Esophagus mucosa (tissue), 1 donor: ENCODE measurements at places on chromosomes 4 and X. TPM values are rescaled to one million over a fixed set of nuclear protein-coding genes. Genes with fewer than 3 reads are reported as not detected.

DNA sequence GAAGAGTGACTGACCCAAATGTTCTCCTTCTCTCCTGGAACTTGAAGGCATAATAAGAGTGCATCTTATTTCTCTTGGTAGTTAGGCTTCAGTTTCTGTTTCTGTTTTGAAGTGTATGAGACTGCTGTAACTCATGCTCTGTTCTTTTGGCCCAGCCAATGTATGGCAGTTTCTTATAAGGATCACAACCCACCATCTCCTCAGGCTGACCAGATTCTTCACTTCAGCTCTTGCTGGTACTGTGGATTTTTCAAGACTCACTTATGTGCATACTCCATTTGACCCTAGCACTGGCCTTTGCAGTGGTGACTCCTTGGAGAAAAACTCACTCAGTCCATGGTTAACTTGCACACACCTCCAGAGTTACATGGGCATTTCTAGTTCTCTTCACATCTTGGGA lies 9.6 kb upstream of the YTHDC1 start:
- ATAC-seq = no peak

DNA sequence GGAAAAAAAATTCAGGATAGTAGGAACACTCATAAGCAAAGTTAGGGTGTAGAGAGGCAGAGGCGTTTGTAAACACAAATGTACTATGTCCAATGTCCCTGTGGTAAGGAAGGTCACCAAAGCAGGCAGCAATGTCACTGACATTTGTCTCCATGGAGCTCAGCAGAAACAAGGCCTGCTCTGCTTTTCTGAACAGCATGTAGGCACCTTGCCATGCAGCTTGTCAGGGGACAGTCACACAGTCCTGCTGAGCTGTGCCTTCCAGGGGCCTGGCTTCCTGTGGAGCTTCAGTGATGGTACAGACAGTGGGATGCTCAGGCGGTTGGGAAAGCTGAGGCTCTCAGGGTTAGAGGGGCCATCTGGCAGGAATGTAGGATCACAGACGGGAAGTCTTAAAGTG lies 74.5 kb upstream of the HS3ST1 start:
- ATAC-seq = no peak

GRCh38 chrX:66042307-66043077 lies 2.6 kb upstream of the VSIG4 start:
- ATAC-seq = no peak

DNA sequence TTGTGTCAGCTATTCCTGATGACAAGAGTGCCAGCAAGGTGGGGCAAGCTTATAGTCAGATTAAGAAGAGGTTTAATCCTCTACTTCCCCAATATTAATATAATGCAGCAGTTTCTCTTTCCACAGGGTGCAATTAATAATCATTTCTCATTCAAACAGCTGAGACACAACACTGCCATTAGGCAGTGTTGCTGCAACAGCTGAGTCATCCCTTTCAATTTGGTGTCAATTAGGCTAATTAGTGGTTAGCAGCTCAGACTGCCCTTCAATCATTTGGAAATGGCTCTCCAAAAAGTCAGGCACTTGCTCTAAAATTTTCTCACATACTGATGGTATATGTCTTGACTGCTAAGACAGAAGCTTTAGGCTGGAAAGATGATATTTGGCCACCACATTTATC lies 265.7 kb upstream of the FAM241A start:
- ATAC-seq = no peak

- no peak for ATAC-seq
These were observed 35.5 kb downstream of the RNF212 start for GRCh38 chr4:1077711-1078477.

DNA sequence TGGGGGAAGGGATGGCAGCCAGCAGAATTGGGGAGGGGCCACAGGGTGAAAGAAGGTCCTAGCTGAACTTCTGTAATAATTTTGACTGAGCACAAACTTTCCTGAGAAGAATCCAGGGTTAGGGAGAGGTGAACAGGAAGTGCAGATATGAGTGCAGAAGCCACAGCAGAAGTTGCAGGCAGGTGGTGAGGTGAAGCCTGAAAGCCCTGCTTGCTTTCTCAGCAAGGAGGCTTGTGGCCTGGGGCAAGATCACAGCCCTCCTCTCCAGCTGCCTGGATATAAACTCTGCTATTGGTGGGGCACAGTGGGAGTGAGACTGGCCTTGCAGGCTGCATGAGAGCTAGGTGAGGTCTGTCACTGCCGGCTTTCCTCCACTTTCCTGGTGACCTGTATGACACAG lies 44.1 kb upstream of the UPRT start:
- no peak for ATAC-seq

DNA sequence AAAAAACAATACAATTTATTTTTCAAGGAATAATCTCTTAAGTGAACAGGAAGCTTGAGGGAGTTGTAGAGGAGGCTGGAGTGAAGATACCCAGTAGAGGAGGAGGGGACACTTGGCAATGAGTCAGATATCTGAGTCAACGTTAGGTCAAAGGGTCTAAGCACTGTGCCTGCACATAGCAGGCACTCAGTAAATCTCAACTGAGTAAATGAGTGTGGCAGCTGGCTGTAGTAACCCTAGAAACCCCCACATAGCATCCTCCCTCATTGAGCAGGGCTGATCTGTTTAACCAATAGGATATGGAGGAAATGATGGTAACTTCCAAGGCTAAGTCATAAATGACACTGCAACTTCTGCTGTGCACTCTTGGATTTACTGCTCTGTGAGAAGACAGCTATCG lies 186.0 kb upstream of the FAM241A start:
- no peak for ATAC-seq

GRCh38 chrX:8879750-8880149 lies 78.6 kb upstream of the FAM9A start:
- no peak for ATAC-seq

GRCh38 chr4:76809594-76810305 lies 88.2 kb downstream of the SOWAHB start:
- ATAC-seq = no peak

- ATAC-seq = no peak
These were observed 5.7 kb downstream of the IL2 start for GRCh38 chr4:122450847-122451246.

DNA sequence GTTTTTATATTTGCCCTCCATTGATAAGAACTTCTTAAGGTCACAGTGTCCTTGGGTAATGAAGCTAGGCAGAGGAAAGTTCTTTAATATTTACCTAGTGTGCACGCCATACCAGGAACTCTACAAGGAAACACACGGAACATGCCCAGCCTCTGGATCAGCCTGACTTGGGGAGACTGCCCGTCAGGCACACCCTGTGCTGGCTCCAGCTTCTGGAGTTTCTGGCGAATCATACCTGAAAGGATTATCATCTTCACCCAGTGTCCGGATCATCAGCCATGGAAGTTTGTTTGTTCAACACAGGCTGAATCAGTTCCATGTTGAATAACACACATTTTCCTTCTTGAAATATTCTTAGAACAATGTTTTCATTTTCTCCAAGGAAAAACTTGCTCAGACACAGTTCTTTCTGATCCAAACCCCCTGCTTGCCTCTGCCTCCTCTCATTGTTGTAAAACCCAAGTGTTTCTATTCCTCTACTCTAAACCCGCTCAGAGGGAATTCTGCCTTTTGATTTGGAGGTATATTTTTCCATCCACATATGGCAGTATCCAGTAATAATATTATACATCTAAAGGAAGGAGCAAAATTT lies 176.7 kb downstream of the SHROOM3 start:
- ATAC-seq = peak; percentile 90

Gene PGAM4
- total RNA-seq = 0.44 TPM

Gene COX7B2
- total RNA-seq = not detected

Gene PDCL2
- total RNA-seq = 0.28 TPM

Gene STK32B
- total RNA-seq = 0.28 TPM

Gene MAGEA4
- not detected for total RNA-seq

Gene LNX1
- total RNA-seq = 23.8 TPM

Gene PLP1
- total RNA-seq = 0.04 TPM

Gene SSX2B
- total RNA-seq = not detected

Gene PROM1
- total RNA-seq = 5.2 TPM
